ENCODE measurements at places on chromosomes 13 and 19. TPM values are rescaled to one million over a fixed set of nuclear protein-coding genes. Genes with fewer than 3 reads are reported as not detected.

GRCh38 chr13:112331675-112332074 lies 44.5 kb upstream of the SPACA7 start:
- no peak for DNase-seq

DNA sequence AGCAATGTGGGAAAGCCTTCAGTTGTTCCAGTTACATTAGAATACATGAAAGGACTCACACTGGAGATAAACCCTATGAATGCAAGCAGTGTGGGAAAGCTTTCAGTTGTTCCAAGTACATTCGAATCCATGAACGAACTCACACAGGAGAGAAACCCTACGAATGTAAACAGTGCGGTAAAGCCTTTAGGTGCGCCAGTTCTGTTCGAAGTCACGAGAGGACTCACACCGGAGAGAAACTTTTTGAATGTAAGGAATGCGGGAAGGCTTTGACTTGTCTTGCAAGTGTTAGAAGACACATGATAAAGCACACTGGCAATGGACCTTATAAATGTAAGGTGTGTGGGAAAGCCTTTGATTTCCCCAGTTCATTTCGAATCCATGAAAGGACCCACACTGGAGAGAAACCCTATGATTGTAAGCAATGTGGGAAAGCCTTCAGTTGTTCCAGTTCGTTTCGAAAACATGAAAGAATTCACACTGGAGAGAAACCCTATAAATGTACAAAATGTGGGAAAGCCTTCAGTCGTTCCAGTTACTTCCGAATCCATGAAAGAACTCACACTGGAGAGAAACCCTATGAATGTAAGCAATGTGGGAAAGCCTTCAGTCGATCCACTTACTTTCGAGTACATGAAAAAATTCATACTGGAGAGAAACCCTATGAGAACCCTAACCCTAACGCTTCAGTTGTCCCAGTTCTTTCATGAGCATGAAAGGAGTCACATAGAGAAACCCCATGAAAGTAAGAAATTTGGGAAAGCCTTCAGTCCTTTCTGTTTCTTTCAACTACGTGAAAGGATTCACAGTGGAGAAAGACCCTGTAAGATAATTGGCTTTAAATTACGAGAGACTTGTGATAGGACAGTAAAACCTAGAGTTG lies 20.1 kb downstream of the ZNF627 start:
- DNase-seq = no peak

Gene SYNGR4
- total RNA-seq = not detected

- no peak for DNase-seq
Observed at GRCh38 chr19:53983457-53984289, 7.8 kb upstream of the CACNG6 start.

DNA sequence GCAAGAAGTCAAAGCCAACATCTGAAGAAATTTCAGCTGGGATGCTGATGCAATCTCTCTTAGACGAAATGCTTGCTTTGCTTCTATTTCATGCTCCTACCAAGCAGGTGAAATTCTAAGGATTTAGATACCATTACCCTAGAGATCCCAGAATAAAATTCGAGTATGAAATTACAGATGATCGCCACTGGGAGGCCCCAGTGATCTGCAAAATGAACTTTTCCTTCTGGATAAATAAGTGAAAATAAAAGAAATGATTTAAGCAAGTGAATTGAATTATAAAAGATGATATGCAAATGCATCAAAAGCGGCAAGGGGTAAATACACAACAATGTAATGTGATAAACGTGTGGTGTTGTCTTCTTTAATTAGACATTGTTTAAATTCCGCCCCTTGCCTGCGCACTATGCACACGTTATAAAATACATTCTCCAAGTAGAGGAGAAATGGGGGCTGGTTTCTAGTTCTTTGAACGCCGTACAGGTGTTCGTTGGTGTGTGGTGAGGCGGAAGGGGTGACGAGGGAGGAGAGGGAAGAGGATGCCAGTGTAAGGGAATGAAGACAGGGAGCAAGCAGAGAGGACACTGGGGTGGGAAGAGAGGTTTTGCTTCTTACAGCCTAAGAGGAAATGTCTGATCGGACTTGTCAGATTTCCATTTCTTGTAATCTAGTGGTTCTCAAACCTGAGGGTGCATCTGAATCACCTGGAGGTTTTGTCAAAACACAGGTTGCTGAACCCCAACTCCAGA lies 58.0 kb downstream of the ERCC5 start:
- peak; percentile 6 for DNase-seq

GRCh38 chr13:20173116-20173746 lies 12.4 kb upstream of the GJA3 start:
- no peak for DNase-seq

- DNase-seq = peak; percentile 44
Observed at GRCh38 chr19:10861103-10861651, 10.2 kb upstream of the CARM1 start.

- DNase-seq = peak; percentile 76
Observed at GRCh38 chr19:7799640-7800355, 30.2 kb upstream of the EVI5L start.

Gene SBK3
- 0.39 TPM for total RNA-seq

Gene TJP3
- not detected for total RNA-seq

Gene ADGRE2
- total RNA-seq = not detected

GRCh38 chr19:1991018-1991913 lies 24.2 kb downstream of the BTBD2 start:
- no peak for DNase-seq

GRCh38 chr19:8416796-8417195 lies 3.7 kb downstream of the MARCHF2 start:
- no peak for DNase-seq

DNA sequence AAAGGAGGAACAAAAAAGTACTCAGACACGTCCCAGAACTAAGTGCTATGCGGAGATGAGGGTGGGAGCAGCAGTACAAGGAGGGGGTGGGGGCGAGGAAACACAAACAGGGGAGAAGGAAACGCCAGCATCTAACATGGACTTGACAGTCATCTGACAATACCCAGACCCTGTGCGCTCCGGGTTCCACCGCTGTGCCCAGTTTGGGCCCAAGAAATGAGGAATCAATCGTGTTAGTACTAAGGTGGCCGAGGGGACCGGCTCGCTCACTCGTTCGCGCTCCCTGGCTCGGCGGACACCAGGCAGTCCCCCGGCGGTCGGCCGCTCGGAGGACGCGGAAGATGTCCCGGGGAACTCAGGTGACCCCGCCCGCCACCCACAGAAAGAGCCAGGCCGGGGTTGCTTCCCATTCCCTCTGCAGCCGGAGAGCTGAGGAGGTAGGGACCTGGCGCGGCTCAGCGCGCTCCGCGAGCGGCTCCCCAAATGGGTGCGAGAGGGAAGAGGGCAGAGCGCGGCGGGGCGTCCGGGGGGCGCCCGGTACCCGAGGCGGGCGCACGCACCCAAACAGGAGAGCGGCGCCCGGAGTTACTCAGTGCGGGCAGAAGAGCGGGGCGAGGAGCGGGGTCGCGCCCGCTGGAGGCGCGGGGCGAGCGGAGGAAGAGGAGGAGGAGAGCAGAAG lies 616 bp downstream of the TSHZ3 start:
- no peak for DNase-seq

DNA sequence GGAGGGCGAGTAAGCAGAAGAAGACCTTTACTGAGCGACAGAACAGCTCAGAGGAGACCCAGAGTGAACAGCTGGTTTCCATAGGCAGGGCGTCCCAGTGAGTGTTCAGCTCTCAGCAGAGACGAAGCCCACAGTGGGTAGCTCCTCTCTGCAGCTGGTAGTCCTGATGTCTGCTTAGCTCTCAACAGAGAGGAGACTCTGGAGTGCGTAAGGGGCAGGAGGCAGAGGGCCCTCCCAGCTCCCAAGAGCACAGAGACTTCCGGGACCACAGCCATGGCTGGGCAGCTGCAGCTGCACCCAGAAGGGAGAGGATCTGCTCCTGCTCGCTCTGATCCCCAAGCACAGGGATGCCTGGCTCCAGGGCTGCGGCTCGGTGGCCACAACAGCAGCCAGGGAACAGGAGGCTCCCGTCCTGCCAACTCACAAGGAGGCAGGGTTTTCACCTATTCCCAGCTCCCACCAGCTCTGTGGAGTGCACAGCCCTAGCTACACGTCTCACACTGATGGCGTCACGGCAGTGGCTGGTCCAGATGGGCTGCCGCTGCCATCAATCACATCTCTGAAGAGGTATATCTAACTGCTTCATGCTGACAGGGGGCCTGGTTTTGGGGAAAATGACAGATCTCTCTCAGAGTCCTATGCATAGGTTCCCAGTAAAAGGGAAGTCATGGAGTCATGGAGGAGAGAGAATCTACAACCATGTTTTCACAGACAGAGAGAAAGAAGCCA lies 2660.1 kb upstream of the PCDH20 start:
- DNase-seq = no peak

- no peak for DNase-seq
Observed at GRCh38 chr13:114112826-114113322, 19.5 kb downstream of the RASA3 start.

Gene ZNF547
- total RNA-seq = 5.2 TPM

DNA sequence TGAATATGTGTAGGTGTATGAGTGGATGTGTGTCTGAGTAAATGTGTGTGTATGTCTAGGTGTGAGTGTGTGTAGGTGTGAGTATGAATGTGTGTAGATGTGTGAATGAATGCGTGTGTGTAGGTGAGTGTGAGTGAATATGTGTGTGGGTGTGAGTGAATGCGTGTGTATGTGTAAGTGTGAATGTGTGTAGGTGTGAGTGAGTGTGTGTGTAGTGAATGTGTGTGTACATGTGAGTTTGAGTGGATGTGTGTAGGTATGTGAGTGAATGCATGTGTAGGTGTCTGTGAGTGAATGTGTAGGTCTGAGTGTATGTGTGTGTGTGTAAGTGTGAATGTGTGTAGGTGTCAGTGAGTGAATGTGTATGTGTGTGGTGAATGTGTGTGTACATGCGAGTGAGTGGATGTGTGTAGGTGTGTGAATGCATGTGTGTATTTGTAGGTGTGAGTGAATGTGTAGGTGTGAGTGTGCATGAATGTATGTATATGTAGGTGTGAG lies 201.0 kb upstream of the ZNF536 start:
- no peak for DNase-seq

Gene HSH2D
- total RNA-seq = not detected

DNA sequence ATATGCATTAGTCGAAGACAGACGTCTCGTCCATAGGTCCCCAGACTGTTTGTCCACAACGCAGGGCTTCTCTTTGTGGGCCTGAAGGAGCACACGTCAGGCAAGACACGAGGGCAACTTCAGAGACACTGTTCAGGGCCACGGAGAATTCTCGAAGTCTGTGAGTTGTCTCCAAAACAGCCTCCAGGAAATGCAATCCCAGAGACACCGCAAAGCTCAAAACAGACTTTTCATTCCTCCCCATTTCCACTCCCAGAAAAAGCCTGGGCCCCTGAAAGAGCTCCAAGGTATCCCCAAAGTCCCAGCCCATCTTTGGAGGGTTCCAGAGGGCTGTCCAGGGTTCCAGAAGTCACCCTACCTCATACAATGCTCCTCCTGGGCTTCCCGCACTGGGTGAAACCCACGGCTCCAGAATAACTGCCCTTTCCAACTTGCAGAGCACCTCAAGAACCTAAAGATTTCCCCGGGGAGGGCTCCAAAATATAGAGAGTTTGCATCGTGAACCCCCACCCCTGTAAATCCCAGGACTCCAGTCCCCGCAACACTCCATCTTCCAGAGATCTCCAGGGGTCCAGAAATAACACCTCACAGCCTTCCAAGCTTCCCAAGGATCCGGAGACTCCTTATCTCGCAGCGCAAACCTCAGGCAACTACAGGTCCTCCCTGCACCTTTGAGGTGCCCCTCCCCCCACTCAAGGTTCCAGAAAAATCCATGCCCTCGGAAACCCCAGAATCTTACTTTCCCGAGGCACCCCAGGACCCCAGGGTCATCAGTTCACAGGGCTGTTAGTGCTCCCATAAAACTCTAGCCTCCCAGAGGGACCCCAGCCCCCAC lies 687 bp upstream of the FTL start:
- DNase-seq = peak; percentile 13

GRCh38 chr19:12838182-12838885 lies at the start of gene MAST1:
TSS of gene MAST1 (plus strand) at chr19:12838515. CDS start at chr19:12838573, 58 bp downstream.
- DNase-seq = peak; percentile 54

GRCh38 chr19:12997179-12997966 lies 2.1 kb downstream of the NFIX start:
- no peak for DNase-seq

DNA sequence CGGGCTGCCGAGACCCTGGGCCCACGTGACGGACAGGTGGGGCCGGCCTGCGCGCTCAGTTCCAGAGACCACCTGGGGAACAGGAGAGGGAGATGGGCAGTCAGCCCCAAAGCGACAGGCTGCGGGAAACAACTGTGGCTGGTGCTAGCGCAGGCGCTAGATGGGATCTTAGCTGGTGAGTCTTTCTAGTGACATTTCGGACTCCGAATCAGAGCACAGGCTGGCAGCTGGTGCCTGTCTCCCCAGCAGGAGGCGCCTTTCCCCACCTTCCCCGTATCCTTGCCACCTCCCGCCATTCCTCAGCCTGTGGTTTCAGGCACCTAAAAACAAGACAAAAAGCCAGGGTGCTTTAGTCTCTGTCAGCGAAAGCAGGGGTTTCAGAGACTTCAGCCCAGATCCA lies 19.4 kb upstream of the RANBP3 start:
- DNase-seq = no peak

DNA sequence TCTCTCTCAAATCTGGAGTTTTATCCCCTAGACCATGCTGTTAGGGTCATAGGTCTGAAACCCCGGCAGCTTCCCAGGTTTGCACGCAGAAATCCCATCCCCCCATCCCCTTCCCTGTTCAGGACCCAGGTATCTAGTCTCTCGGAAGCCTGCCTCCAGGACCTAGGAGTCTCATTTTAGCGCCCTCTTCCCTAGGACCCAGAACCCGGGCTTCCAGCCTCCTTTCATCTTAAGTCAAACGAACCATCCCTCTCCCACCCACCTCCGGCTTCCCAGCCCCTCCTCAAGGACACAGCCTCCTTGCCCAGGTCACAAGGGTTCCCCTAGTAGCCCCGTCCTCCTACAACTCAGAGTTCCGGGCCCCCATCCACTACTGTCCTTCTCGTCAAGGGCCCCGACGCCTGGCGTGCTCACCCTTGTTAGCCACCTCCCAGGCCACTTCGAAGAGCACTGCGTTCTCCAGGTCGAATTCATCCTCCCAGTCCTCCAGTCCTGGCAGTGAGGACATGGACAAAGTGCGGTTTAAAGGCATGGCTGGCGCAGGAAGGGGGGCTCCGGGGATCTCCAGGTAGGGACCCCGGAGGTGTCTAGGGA lies 431 bp downstream of the GYS1 start:
- DNase-seq = peak; percentile 25

DNA sequence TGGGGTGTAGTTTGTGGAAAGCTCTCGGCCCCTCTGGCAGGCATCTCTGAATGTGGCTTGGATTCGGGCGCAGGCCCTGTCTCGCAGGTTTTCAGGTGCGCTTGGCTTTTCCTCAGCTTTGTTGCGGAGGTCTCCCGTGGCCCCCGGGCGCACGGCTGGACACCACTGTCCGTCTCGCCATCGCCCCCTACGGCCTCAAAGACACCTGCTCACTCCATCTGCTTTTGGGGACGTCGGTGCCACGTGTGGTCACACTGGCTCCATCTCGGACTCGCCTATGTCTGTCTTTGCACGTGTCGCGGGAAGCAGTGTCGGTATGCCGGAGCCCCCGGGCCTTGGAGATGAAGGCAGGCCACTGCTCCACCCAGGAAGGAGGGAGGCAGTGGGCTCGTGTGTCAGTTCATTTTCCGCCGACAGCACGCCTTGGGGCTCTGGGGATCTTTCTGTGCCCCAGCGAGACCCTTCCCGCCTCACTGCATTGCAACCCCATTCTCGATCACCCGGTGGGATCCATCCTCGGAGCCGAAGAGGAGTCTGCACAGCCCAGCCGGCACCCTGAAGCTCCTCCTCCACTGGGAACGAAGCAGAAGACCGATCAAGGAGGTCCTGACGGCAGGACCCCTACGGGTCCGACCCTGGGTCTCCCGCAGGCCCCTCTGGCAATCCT lies 42.1 kb downstream of the ZNF146 start:
- DNase-seq = no peak

GRCh38 chr19:17772172-17772571 lies 20.9 kb downstream of the FCHO1 start:
- DNase-seq = no peak

Data from neural crest cell (in vitro differentiated cells).